ENCODE measurements at places on chromosomes 6 and 20.

- DNase-seq: no peak
Measured at GRCh38 chr6:40738551-40739193, 151.5 kb upstream of the LRFN2 start.

DNA sequence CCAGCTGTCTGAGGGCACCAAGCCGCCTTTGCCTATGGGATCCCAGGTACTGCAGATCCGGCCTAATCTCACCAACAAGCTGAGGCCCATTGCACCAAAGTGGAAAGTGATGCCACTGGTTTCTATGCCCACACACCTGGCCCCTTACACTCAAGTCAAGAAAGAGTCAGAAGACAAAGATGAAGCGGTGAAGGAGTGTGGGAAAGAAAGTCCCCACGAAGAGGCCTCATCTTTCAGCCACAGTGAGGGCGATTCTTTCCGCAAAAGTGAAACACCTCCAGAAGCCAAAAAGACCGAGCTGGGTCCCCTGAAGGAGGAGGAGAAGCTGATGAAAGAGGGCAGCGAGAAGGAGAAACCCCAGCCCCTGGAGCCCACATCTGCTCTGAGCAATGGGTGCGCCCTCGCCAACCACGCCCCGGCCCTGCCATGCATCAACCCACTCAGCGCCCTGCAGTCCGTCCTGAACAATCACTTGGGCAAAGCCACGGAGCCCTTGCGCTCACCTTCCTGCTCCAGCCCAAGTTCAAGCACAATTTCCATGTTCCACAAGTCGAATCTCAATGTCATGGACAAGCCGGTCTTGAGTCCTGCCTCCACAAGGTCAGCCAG lies 283.0 kb downstream of the TSHZ2 start:
- DNase-seq: no peak

DNA sequence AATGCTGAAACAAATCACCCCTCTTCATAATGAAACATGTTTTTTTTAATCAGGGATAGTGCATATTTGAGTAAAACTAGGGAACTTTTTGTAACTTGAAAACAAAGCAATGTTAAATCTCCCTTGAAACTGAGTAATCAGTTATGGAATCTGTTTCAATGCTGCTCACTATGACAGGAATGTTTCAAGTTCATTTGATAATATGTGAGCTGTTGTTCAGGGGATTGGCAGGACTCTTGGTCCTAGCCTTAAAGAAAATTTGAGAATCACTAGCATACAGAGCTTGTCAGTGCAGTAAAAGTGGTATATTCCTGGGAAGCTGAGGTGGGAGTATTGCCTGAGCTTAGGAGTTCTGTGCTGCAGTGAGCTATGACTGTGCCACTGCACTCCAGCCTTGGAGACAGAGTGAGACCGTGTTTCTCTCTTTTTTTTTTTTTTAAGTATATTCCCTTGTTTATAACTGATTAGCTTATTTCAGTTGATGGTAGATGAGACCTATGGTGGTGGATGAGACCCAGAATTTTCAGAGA lies 21.6 kb upstream of the CALHM6 start:
- peak; percentile 46 for DNase-seq

DNA sequence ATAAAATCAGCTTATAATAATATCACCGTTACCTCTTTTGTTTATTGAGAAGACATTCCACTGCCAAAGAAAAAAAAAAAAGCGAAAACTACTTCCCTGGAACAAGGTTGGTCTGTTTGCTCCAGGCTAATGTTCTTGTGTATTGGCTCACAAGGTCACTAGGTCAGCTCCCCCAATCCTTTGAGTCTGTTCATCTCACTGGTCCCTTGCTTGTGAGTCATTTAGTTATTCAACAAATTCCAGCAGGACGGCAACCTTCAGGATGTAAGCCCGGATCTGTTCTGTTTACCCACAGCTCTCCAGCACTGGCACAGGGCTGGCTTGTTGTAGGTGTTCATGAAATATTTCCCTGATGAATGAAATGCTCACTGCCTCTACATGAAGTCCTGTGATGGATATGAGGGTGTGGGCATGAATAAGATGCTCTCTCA lies 3.3 kb downstream of the ARHGAP40 start:
- no peak for DNase-seq

DNA sequence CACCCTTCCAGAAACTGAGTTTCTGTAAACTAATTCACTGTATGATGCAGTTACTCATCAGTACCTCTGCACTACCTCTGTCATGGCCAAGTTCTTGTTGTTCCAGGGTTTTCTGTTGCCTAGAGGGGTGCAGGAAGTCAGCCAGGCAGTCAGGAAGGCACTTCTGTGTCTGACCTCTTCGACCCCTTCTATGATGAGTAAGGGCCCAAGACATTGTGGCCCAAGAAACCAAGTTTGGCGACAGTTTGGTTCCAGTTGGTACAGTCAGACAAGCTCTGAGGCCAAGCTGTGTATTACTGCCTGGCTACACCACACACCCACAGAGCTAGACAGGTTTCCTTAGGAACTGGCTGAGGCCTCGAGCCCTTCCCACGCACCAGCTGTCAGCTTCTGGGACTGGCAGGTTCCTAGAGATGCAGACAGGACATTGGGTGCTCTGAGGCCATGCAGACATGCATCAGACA lies 41.2 kb downstream of the TRAF3IP2 start:
- peak; percentile 43 for DNase-seq

DNA sequence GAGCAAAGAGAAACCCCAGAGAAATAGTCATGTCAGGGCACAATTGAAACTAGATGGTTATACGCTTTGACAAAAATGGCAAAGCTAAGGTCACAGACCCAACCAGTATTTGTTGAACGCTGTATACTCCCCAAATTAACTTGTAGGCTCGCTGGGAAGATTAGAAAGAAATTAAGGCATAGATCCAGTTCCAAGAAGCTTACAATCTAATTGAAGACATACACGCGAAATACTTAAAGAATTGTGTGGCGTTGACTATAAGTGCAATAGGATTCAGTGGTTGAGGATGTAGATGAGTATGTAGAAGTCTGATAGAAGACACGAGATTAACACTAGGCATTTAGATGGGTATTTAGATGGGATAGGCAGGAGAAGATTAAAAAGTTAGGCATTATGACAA lies 525 bp downstream of the FAM229B start:
- no peak for DNase-seq

DNA sequence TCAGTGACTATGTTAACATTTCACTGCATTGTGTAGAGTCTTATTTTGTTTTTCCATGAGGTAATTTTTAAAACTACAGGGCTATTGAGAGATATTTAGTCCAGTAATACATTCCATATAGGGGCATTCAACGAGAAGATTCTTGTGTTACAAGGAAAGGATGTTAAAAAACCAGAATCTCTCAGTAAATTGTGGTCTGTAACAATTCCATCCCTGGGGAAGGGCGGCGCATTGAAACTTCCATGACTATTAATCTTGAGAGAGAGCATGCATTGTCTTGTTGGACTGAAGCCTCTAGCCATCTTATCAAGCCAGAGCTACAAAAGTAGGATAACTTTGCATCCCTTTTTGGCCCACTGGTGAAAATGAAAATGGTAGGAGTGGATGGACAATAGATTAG lies 119.7 kb downstream of the BCKDHB start:
- DNase-seq: peak; percentile 69

DNA sequence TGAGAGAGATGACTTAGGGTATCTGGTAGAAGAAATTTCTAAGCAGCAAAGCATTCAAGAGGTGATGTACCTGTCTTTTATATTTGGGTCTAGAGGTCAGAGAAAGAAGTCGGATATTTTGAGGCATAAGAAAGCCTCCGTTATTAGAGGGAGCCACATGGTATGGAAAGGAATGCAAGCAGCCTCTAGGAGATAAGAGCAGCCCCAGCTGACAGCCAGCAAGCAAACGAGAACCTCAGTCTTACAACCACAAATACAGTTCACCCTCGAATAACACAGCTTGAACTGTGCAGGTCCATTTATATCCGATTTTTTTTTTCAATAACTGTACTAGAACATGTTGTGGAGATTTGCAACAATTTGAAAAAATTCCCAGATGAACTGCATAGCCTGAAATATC lies 190.7 kb upstream of the VGLL2 start:
- no peak for DNase-seq

DNA sequence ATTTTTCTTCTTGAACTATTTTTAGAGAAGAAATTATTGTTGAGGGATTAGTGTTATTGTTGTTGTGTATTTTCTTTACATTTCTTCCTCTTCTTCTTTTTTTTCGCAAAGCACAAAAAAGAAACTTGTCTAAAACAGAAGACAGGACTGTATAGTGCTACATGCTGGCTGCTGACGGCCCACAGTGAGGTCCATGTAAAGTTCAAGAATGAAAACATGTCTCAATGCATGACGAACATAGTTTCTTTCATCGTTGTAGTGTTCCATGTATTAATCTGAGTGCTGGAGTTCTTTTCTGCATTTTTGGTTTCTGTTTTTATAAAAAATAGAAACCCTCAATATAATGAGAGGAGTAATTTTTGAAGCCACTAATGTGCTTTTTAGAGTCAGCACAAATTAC lies 462.9 kb upstream of the MARCKS start:
- no peak for DNase-seq

DNA sequence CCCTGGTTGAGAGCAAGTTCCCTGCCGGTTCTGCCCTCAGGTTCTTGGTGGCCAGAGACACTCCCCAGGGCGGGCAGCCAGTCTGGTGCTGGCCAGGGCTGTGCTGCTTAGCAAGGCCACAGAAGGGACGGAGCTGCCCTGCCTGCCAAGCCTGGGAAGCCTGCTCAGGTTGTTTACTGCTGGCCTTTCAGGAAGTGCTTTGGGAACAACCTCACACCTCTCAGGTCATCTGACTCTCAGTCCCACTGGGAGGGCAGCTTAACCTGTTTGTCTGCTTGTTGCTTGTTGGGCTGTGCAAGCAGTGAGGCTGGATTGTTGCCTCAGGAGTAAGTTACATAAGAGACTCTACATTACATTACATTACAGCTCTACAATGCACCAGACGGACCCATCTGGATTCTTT lies 75.8 kb upstream of the AFDN start:
- DNase-seq: no peak

DNA sequence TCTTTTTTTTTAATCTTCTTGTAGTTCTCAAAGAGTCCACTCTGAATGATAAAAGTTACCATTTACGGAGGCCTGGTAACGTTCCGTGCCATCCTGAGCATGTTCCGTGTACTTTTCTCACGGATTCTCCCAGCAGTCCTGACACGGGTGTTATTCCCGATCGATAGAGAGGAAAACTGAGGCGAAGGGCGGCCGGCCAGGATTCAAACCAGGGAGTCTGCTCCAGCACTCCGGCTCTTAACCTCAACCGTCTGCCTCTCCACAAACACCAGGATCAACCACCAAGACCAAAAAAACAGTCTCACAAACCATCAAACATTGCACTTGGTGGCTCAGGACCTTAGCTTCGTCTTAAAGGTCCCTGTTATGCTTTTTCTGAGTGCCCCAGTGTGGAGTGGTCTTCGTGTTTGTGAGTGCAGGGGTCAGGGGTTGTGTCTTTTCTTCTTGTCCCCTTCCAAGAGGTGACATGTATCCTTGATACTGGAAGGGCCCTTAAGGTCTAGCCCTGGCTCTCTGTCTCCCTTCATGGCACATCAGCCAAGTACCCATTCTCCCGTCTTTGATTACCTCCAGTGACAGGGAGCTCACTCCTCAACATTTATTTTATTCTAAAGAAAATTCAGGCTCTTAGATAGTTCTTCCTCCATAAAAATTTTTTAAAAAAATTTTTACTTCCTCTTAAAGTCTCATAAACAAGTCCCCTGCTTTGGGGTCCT lies 35.1 kb downstream of the SRC start:
- no peak for DNase-seq

DNA sequence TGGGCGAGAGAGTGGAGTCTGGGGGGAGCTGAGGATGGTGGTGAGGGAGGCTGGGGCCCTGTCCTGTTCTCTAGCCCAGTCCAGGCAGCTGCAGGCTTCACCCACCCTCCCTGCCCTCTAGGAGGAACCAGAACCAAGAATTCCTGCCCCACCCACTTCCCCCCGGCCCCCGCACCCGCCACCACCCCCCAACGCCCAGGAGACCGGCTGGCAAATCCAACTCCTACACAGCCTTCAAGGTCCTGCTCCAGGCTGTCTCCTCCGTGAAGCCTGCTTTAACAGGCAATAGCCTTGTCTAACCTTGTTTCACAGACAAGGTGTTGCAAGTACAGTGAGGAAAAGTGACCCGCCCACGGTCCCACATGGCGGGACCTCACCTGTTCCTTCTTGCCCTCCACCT lies 2.4 kb downstream of the SPDEF start:
- DNase-seq: no peak

DNA sequence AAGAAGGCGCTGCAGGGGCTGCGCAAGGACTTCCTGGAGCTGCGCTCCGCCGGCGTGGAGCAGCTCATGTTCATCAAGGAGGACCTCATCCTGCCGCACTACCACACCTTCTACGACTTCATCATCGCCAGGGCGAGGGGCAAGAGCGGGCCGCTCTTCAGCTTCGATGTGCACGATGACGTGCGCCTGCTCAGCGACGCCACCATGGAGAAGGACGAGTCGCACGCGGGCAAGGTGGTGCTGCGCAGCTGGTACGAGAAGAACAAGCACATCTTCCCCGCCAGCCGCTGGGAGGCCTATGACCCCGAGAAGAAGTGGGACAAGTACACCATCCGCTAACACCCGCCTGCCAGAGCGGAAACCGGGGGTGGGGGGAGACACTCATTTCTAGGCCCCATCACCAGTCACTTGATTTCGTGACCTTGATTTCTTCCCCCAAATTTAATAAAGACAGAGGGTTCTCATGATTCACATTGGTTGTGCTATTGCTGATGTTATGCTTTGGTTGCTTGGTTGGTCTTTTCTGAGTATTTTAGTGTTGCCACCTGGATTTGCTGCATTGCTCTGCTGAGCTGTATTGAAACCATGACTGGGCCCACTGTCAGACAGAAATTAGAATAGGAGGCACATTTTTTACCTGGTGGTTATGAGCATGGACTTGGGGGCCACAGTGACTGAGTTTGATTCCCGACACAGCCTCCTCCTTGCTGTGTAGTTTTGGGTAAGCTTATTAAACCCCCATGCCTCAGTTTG lies 1.5 kb downstream of the FAM50B start:
- no peak for DNase-seq

GRCh38 chr6:42781796-42782688 lies at the start of gene BICRAL:
TSS of gene BICRAL (plus strand) at chr6:42782052. CDS start at chr6:42822023, 39,971 bp downstream.
- peak; percentile 90 for DNase-seq

GRCh38 chr6:169086020-169086419 lies 167.6 kb downstream of the THBS2 start:
- DNase-seq: no peak

DNA sequence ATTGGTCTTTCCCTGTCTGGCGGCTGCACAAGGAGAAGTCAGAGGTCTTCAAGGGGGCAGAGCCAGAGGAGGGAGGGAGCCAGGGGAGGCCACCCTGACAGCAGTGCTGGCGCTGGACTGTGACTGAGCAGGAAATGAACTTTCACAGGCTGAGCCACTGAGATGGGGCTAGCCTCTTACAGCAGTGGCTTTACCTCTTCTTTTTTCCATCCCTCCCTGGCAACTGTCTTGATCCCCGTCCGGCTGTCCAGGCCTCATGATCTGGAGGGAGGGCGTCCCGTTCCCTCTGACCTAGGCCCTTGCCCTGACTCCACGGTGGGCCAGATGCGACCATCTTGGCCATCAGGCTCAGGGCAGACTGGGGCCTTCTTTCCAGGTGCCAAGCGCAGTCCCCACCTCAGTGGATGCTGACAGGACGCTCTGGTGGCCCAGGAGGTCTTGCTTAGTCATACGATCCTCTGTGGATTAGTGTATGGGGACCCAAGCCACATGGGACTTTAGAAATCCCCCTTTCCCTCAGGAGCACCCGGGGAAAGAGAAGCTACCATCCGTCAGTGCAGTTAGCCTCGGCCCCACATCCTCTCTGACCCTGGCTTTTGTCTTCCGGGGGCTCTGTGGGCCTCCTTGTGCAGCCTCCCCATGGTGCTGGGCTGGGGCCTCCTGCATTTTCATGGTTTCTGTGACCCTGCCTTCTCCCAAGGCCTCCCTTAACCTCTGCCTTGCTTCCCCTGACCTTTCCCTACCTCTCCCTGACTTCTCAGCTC lies 57.4 kb upstream of the CCDC167 start:
- no peak for DNase-seq

- no peak for DNase-seq
Measured at GRCh38 chr20:54294094-54294493, 86.2 kb downstream of the PFDN4 start.

All from fibroblast of the aortic adventitia (primary cell).